NCI-H748 treated with DMSO at 0.1 percent for 48 hours (cell line): ENCODE measurements at places on chromosomes 7 and 10.

DNA sequence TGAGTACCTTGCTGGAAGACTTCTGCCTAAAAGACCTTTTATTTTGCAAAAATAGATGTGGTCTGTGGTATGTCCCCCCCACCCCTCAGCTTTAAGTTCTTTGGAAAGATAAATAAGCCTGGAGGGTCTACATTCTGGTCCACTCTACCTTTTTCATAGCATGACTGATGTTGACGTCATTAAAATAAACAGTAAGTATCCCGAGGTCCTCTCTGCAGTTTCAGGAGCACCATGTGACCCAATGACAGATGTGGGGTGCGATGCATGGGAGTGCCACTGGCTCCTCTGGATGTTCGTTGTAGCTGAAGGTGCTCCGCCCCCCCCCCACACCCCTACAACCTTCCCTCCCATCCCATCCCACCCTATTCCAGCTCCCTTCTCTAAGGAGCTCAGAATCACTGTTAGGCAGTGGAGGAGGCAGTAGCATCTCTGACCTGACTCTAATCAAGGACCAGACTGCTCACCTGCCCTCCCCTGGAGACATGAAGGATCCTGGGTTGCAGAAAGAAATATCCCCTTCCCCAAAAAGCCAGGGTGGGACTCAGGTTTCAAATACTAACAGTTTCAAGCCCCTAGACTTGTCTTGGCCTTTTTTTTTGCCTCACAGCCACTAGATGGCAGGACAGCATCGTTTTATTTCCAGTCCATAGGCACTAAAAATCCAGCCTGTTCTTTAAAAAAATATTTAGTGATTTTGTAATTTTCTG, 25.1 kb downstream of the CASP7 start:
- peak; percentile 11 for DNase-seq

GRCh38 chr10:42654419-42654818, 16.0 kb upstream of the ZNF33B start:
- no peak for DNase-seq

GRCh38 chr10:49365675-49366415, 30.0 kb downstream of the DRGX start:
- DNase-seq: no peak

DNA sequence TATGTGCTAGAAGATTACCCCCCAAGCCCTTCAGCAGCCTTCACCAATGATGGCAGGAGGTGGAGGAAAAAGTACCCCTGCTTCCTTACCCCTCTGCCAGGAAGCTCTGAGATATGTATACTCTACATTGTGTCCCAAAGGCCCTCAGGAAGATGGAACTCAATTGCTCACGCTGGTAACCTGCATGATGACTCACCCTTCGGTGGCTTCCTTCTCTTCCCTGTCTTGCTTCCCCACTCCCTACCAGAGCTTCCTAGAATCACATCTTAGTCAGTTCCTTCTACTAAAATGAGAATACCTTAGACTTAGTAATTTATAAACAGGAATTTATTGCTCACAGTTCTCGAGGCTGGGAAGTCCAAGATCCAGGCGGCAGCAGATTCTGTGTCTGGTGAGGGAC, 405.6 kb downstream of the TYW1 start:
- DNase-seq: no peak

- DNase-seq: no peak
Measured at GRCh38 chr10:13977861-13978532, 352.7 kb downstream of the FRMD4A start.

- DNase-seq: no peak
Measured at GRCh38 chr10:89838044-89838615, 136.7 kb downstream of the KIF20B start.

- no peak for DNase-seq
Measured at GRCh38 chr10:49078433-49078832, 36.9 kb downstream of the VSTM4 start.

DNA sequence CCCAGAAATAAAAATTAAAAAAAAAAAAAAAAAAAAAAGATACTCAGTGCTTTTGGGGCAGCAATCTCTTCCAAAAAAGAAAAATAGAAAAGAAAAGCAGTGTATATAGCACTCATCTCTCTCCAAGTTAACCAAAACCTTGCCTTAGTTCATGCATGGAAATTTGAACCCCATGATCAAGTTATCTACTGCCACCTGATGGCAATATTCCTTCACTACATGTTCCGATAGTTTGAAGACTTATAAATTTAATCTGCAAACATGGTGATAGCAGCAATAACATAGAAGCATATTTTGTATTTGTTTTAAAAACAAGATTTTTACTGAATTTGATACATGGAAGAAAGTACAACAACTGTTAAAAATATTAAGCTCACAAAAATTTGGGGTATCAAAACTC, 48.6 kb upstream of the SLIT1 start:
- DNase-seq: peak; percentile 5

- DNase-seq: no peak
Measured at GRCh38 chr10:112750427-112751167, 199.4 kb upstream of the TCF7L2 start.

GRCh38 chr7:44377681-44378421, 52.5 kb upstream of the CAMK2B start:
- no peak for DNase-seq

DNA sequence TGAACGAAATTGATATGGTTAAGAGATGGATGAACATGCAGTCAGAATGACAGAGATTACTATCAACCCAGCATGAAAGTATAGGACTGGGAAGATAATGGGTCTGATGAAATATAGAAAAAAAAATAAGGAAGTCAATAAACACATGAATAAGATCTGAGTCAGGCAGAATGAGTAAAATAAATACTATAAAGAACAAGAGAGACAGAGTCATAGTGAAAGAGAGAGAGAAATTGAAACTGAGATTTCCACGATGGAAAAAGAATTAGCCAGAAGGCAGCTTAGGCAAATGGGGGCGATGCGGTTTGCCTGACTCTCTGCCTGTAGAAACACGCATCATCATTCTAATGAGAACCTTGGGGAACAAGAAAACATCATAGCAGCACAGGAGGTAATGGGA, 26.6 kb downstream of the SEMA3D start:
- no peak for DNase-seq

DNA sequence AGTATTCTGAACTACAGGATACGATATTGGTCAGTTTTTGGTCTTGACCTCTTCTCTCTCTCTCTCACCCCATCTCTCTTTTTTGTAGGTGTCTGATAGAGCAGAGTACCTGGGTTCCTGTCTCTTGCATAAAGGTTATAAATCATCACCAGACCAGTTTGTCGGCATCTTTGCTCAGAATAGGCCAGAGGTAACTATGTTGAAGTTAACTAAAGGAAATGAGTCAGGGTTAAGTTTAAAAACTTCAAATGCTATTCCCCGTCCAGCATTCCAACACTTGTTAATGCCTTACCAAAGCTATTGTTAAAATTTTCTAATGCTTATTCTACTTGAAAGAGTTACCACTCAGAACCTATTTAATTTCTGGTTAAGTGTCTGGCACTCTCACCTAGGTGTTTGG, 30.7 kb downstream of the ACSL5 start:
- DNase-seq: no peak

DNA sequence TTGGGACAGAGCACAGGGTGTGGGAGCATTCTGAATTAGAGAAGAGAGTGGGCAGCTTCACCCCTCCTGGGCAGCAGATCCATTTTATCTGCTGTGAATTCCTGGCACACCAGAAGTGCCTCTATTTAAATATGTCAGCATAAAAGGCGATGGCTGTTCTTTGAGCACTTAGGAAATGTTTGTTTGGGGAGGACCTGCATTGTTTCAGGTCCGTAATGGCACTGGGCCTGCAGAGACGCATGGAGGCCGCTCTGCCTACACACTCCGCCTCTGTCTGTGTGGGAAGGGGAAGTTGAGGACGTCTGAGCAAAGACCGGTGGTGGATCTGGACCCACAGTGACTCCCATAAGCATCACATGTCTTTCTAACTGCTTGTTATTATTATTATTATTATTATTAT, 253.2 kb downstream of the CAMK1D start:
- peak; percentile 9 for DNase-seq

GRCh38 chr10:61321041-61321857, 131.9 kb downstream of the TMEM26 start:
- no peak for DNase-seq

DNA sequence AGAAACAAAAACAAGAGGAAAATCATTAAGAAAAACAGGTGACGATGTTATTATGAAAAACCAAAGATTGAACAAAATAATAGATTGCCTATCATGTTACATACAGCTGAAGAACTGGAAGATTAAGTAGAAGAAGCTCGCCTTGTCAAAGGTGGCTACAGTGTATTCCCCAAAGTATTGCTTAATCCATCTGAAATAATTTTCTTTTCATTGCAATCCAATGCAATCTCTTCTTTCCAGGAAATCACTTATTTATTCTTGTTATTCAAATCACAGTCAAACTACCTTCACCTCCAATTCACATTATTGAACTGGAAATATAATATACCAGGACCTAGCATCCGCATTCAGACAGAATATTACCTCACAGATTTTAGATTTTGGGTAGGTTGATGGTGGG, 235.9 kb downstream of the AHR start:
- DNase-seq: no peak

GRCh38 chr7:66189695-66190503, 15.2 kb upstream of the TPST1 start:
- DNase-seq: no peak

- no peak for DNase-seq
Measured at GRCh38 chr10:101774589-101775272, 1.2 kb downstream of the FGF8 start.

- no peak for DNase-seq
Measured at GRCh38 chr7:80517282-80517747, 5.5 kb upstream of the GNAT3 start.

DNA sequence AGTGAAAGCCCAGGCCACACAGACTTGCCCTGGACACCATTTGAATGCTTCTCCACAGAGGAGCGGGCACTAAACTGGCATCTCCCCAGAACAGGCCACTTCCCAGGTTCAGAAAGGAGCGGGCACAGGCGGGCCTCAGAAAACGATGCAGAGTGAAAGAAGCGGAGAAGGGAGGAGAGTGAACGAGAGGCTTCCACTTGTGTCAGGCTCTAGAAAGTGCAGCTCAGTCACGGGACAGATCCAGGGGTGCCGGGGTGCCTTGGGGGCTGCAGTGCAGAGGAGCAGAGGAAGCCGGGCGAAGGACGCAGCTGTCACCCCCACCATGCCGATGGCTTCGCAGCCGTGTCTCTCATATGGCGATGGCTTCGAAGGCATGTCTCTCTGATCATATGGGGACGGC, 26.1 kb upstream of the PRKAR1B start:
- no peak for DNase-seq

DNA sequence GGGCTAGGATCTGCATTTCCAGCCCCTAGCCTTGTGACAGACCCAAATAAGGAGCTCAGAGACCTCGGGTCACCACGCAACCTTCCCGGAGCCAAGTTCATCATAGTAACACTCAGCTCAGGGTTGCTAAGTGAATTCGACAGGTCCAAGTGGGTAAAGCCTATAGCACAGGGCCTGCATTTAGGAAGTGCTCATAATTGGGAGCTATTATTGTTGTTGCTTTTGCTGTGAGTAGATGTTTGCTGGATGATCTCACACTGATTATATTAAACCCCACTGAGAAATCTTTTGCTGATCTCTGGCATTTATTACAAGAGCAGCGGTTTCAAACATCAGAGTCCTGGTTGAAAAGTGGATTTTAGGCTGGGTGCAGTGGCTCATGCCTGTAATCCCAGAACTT, 20.3 kb upstream of the SAR1A start:
- DNase-seq: no peak

DNA sequence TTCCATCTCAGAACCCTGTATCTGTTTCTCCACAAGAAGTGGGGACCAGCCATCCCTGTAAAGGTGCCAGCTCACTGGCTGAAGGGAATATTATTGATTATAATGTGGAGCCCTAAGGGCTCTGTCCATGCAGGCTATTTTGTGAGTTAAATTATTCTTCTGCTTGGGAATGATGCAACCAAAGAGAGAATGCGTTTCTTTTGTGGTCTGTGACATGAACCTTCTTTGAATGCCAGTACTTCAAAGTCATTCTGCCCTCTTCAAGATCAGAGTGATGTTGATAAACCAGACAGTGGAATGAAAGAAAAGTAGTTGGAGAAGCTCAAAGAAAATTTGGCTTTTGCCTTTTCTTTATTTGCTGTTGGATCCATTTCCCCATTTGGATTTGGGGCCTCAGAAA, 995.2 kb downstream of the KCNMA1 start:
- no peak for DNase-seq

DNA sequence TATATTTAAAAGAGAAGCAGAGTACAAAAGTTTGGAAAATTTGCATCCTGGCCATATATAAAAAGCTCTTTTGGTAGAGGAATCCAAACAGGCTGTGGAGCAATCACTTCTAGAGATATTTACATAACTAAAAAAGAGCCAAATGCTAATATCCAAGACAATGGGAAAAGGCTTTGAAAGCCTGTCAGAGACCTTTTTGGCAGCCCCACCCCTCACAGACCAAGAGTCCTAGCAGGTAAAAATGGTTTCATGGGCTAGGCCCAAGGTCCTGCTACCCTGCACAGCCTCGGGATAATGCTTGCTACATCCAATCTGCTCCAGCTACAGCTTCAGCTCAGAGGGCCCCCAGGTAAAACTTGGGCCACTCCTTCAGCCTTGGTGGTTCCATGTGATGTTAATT, 430.2 kb upstream of the KCND2 start:
- DNase-seq: no peak

DNA sequence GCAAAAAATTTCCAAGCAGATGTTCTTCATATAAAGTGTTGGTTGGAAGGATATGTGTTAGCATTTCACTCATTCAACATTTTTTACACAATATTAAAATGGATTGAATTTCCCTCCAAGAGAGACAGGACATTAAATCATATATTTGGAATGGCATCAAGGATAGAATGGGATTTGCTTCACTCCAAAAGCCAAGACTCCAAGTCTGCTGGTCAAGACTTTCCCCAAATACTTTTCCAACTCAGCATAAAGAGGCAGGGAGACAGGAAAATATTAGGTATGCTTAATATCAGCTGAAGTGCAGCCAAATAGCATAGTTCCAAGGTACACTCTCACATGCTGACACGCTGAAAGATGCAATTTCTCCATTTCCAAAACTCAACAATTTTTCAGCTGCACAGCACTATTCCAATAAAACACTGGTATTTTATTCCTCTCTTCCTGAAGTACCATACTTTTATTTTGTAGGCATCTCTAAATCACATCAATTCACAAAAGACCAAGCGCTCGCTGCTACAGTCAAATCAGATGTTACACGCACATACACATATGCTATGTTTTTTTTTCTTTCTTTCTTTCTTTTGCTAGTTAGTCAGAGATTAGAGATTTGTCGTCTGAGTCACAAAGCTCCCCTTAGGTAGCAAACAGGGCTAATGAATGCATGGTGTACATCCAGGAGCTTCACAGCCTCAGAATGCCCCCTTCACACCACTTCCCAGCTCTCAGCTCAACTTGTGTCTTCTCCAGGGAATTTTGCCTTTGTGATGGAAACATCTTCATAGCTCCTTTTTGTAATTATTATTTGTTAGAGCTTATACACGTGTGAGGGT, 1033.8 kb upstream of the AUTS2 start:
- DNase-seq: no peak

GRCh38 chr10:88725798-88726197, 19.7 kb downstream of the LIPK start:
- no peak for DNase-seq

- no peak for DNase-seq
Measured at GRCh38 chr10:1662438-1663025, 74.8 kb downstream of the ADARB2 start.

- DNase-seq: no peak
Measured at GRCh38 chr10:89670926-89671325, 25.9 kb upstream of the PANK1 start.

- DNase-seq: no peak
Measured at GRCh38 chr10:32266979-32267378, 80.0 kb downstream of the EPC1 start.

- no peak for DNase-seq
Measured at GRCh38 chr10:12051241-12051640, 8.6 kb upstream of the UPF2 start.
